ENCODE measurements at places on chromosomes 3 and 15. TPM values are rescaled to one million over a fixed set of nuclear protein-coding genes. Genes with fewer than 3 reads are reported as not detected.

GRCh38 chr3:139235192-139235591 is 108.6 kb upstream of the MRPS22 start:
- no peak for DNase-seq

GRCh38 chr3:41477399-41478014 is 278.2 kb downstream of the CTNNB1 start:
- no peak for DNase-seq

GRCh38 chr3:192273697-192274010 is 453.7 kb downstream of the FGF12 start:
- peak; percentile 25 for DNase-seq

GRCh38 chr15:45829336-45830153 is 194.7 kb downstream of the SQOR start:
- no peak for DNase-seq

DNA sequence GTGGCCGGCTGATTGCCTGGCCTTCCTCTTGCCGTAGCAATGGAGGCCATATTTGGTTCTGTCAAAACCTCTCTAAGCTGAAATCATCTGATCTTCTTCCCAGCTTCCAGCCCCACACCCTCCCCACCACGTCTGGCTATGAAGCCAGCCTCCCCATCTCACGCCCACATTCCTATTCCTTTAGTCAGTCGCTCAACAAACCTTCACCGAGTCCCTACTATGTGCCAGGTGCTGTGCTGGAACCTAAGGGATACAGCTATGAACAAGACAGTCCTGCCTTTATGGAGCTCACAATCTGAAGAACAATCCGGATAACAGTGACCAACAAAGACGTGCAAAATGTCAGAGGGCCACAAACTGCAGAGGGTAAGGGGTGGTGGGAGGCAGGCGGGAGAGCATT is 31.9 kb upstream of the SMAD6 start:
- DNase-seq: no peak

GRCh38 chr3:17590465-17590864 is 152.0 kb downstream of the TBC1D5 start:
- no peak for DNase-seq

The THOC7 gene
- 154 TPM for polyA plus RNA-seq

The COL8A1 gene
- 0.24 TPM for polyA plus RNA-seq

The MAP6D1 gene
- polyA plus RNA-seq: 2.6 TPM

The IL16 gene
- polyA plus RNA-seq: 0.16 TPM
